ENCODE measurements at places on chromosomes 2 and 18.

DNA sequence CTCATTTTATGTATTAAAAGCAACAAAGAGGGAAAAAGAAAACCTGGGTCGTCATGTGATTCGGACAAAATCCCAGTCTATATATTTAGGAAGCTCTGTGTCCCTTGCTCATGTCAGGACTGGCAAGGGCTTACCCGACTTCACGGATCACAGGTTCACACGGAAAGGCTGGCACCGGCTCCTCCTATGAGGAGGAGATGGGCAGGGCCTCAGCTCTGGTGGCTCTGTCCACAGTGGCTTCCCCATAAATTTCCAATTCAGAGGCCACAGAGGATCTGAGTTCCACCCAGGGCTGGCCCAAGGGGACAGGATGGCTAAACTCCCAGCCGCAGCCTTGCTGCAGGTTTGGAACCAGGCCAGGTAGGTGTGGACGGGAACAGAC lies 186.8 kb downstream of the BCL2 start:
- DNase-seq = no peak
- H3K4me1 ChIP-seq = peaks cover 27% of the 10 kb centered on the region
- no peak overlapping the region for H3K4me3 ChIP-seq
- no peak overlapping the region for H3K27ac ChIP-seq

- no peaks in the 10 kb centered on the region for H3K36me3 ChIP-seq
- no peak for DNase-seq
- no peaks in the 10 kb centered on the region for H3K4me1 ChIP-seq
- no peaks in the 10 kb centered on the region for H3K27me3 ChIP-seq
Measured at GRCh38 chr2:21332993-21333625, 209.3 kb downstream of the TDRD15 start.

- no peak for DNase-seq
- no peak overlapping the region for H3K4me3 ChIP-seq
- no peaks in the 10 kb centered on the region for H3K27me3 ChIP-seq
- H3K27ac ChIP-seq = no peak overlapping the region
- H3K36me3 ChIP-seq = no peaks in the 10 kb centered on the region
Measured at GRCh38 chr18:69674966-69675365, 272.7 kb downstream of the CD226 start.

DNA sequence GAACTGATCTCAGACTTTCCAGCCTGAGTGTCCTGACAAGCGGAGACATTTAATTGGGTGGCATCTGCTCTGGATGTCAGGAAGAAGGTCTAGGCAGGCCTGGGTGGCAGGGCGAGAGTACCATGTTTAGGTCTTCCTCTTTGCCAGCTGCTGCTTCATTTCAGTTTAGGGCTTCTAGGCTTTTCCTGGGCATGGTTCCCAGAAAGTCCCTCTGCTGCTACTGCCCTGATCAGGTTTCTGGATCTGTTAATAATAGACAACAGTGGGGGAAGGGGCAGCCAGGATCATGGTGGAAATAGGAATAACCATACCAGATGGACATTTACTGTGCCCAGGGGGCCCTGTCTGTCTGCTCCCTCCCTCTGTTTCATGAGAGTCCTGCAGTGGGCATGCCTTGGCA lies 2.3 kb upstream of the PLCD4 start:
- no peak overlapping the region for H3K27ac ChIP-seq
- peaks cover under 1% of the 10 kb centered on the region for H3K4me1 ChIP-seq
- H3K36me3 ChIP-seq = peaks cover 9% of the 10 kb centered on the region
- DNase-seq = no peak
- peaks cover 10% of the 10 kb centered on the region for H3K27me3 ChIP-seq

- peaks cover 31% of the 10 kb centered on the region for H3K4me1 ChIP-seq
- no peak for DNase-seq
- H3K4me3 ChIP-seq = no peak overlapping the region
- no peak overlapping the region for H3K27ac ChIP-seq
Measured at GRCh38 chr18:58882044-58882443, 17.4 kb downstream of the ZNF532 start.

DNA sequence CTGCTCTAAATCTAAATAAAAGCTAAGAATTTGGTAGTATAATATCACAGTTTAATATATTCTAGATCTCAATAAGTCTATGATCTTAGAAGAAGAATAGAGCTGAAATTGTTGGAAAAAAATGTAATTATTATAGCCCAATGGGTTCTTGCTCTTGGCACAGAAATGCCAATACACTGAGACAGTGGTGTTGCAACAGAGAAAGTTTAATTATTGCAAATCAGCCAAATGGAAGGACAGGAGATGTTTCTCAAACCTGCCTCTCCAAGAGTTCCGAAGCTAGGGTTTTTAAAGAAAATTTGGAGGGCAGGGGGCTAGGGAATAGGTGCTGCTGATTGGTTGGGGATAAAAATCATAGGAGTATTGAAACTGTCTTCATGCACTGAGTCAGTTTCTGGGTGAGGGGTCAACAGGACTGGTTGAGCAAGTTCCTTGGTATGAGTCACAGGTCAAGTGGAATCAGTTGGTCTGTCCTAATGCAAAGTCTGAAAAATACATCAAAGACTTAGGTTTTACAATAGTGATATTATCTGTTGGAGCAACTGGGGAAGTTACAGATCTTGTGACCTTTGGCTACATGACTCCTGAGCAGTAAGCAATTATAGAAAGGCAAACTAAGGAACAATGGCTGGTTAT lies 228.6 kb downstream of the CD226 start:
- no peak for DNase-seq
- H3K36me3 ChIP-seq = no peaks in the 10 kb centered on the region
- no peaks in the 10 kb centered on the region for H3K27me3 ChIP-seq

DNA sequence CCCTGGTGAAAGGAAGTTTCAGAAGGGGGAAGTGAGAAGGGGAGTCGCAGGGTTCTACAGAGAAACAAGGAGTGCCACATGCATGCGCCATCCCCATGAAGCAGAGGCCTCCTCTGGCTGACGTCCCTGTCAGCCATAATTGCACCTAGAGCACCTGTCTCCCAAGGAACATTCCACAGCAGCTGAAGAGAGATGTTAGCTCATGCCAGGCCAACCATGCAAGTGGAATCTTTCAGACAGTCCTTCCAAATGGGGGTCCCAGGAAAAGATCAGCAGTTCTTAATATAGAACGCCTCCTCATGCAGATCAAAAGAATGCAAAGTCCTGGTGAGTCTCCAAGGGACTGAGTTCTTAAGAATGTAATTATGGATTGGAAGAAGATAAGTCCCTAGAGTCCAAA lies 29.6 kb downstream of the MRO start:
- peaks cover 12% of the 10 kb centered on the region for H3K27me3 ChIP-seq
- no peak overlapping the region for H3K4me3 ChIP-seq
- no peaks in the 10 kb centered on the region for H3K36me3 ChIP-seq
- DNase-seq = no peak
- no peak overlapping the region for H3K27ac ChIP-seq

GRCh38 chr2:128490881-128491691 lies 172.4 kb upstream of the HS6ST1 start:
- peaks cover 7% of the 10 kb centered on the region for H3K4me1 ChIP-seq
- H3K36me3 ChIP-seq = peaks cover 15% of the 10 kb centered on the region
- no peak overlapping the region for H3K27ac ChIP-seq
- H3K27me3 ChIP-seq = peaks cover 7% of the 10 kb centered on the region

All from naive B cell (primary cell).